ENCODE measurements at places on chromosomes 5 and 9. TPM values are rescaled to one million over a fixed set of nuclear protein-coding genes. Genes with fewer than 3 reads are reported as not detected.
A peak's percentile ranks its signal among the peaks of the same experiment; 100 is the strongest.

- DNase-seq: peak; percentile 86
Observed at GRCh38 chr5:57692582-57693487, 210.2 kb upstream of the ACTBL2 start.

DNA sequence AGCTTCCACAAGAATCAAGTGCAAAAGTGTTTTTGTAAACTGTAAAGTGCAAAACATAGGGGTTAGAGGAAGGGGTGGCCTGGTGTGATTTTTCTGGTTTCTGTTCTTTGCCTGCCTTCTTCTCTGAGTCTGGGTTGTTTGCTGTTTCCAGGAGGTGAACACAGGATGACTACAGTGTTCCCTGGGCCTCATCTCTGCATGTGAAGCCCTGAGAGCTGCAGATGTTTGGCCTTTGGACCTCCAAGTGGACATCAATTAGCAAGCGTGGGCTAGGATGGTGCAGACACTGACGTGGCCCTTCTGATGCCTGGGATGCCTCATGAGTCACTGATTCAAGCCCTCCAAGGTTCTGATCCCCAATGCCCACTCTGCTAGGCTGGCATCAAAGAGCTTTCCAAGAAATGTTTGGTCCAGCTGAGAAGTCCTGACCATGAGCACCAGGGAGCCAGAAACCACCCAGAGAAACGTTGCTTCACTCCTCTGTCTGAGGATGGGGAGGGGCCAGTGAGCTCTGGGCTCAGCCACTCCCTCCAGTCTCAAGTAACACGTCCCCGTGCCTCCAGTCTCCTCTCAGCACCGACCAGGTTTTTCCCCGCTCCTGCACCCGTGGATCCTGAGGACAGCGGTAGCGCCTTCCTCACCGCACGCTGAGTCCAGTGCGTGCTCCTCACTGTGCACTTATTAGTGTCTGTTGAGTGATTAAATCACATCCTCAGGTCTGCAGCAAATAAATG, 7.6 kb downstream of the IL9 start:
- peak; percentile 27 for DNase-seq

DNA sequence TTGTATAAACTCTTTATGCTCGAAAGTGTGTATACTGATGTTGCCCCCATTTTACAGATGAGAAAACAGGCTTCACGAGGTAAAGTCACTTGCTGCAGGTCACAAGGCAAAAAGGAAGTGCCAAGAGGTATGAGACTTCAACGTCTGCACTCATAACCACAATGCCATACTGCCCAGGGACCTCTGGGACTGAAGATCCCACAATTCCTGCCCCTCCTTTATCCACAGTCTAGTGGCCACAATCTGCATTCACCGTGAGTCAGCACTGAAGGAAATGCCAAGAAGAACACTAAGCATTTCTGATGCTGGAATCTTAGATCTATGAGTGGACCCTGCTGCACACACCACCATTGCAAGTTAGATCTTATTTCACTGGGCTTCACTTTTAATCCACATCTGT, 37.3 kb downstream of the MED27 start:
- no peak for DNase-seq

DNA sequence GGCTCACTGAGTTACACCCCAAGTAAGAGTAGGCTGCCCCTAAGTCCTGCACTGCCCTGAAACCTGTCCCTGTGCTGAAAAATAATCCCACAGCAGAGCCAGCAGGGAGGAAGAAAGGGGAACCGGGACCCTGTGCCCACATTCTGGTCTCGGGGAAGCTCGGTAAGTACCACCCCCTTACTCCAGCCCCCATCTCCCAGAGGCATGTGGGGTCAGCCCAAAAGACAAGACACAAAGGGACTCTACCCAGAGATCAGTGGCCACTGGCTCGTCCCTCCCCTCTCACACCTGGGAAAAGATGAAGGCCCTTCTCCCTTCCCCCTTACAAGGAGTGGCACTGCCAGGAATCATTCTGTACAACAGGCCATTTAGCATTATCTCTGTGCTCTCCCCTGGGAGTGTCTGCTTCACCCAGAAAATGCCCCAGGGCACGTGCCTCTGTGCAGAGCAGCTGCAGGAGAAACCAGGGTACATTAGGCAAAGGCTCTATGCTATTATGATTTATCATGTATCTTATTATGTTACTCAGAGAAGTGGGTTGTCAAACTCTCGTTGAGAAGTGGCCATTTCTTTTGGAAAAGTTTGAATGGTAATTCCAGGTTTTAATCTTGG, 71.3 kb downstream of the NDFIP1 start:
- no peak for DNase-seq

The FGFR4 gene
- total RNA-seq: 291 TPM

The DNAJC25 gene
- total RNA-seq: 5.0 TPM

The NR2F1-AS1 gene
- total RNA-seq: 16.8 TPM

The CATSPER3 gene
- total RNA-seq: 1.4 TPM

All from Calu3 (cell line).